ENCODE measurements at places on chromosomes 12 and 14.

GRCh38 chr14:36207500-36207899 lies 31.0 kb upstream of the PTCSC3 start:
- DNase-seq, result no peak

DNA sequence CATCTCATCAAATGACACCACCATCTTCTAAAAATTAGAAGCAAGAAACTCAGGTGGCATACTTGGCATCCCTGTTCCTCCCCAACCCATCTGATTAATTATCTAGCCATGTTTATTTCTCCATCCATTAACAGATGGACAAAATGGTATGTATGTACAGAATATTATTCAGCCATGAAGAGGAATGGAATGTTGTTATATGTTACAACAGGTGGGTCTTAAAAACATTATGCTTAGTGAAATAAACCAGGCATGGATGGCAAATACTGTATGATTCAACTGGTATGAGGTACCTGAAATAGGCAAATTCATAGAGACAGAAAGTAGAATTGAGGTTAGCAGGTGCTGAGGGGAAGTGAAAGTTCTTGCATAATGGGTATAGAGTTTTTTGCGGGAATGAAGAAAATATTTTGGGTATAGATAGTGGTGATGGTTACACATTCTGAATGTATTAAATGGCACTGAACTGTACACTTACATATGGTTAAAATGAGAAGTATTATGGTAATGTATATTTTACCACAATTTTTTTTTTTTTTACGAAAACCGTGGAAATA lies 17.5 kb downstream of the YY1 start:
- peak; percentile 45 for DNase-seq

- peak; percentile 66 for DNase-seq
These were observed 991 bp upstream of the RCOR1 start for GRCh38 chr14:102591372-102591943.

- DNase-seq, result no peak
These were observed 162.7 kb downstream of the EGLN3 start for GRCh38 chr14:33788161-33788560.

- no peak for DNase-seq
These were observed 186.7 kb downstream of the PLCZ1 start for GRCh38 chr12:18551106-18551505.

DNA sequence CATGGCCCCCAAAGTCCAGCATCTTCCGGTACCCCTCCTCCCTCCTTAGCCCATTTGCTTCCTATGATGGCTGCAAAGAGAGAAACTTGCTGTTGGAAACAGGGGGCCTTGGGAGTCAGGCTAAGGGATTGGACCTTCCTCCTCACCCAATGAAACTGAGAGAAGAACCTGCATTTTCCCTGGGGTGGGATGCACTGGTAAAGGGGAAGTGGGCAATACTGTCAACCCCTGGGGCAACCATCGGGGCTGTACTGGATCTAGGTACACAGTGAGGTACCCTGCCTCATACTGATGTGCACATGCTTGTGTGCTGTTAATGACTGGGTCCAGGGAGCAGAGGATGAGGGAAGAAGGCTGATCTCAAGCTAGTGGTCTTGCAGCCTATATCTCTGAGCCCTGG lies 11.0 kb upstream of the JPH4 start:
- no peak for DNase-seq

GRCh38 chr12:58443273-58443980 lies 476.9 kb downstream of the LRIG3 start:
- no peak for DNase-seq
